Thoracic aorta (tissue), 2 donors: ENCODE measurements at places on chromosomes 6 and 20.

DNA sequence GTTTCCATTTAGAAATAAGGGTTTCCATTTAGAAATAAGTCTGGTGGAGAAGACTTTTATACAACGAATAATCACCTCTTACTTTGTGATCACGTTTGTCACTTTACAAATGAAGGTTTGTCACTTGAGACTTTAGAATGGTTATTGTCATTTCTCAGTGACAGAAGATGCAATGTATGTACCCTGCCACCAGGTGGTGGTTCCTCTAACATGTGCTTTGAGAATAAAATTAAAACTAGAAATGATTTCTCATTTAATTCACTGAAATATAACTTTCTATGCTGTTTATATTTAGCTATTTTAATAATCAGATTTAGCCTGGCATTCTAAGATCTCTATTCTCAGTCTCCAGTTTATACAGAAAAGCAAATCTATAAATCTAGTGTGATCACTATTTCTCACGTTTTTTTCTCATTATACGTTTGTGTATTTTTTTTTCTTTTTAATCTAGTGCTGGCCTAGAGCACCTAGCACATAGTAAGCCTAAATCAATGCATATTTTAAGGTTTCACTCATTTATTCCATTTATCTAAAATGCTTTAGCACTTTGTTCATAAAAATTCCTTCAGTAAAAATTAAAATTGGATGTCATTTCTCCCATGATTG lies 57.4 kb upstream of the TFAP2D start:
- DNase-seq: no peak

DNA sequence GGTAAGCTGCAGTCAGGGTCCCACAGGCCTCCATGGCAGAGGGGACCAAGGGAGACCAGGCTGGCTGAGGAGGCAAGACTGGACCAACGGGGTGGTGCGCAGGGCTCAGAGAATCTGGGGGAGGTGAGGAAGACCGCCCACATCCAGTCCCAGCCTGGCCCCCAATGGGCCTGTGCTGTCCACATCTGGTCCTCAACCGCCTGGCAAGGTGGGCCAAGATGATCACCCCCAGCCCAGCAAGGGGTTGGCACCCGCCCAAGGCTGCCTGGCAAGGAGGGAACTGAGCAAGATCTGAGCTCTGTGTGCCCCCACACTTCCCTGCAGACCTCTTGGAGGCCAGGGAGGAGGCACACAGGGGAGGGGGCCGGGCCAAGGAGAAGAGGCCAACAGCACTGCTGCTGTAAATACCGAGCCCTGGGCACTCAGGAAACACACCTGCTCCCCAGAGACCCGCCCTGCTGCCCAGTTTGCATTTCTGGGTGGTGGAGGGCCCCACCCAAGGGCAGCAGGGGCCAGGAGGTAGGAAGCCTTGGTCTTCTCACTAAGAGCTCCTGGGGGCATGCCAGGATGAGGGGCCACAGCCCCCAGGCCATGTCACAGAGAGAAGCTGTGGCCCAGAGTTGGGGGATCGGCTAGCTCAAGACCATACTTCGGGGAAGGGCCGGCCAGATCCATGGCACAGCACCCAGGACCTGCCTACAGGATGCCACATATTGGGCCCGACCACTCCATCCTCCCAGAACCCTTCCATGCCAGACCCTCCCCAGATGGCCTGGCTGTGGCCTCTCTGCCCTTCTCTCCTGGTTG lies 109.6 kb downstream of the ASXL1 start:
- DNase-seq: no peak

GRCh38 chr20:14832630-14833029 lies 495.2 kb upstream of the FLRT3 start:
- DNase-seq: no peak

DNA sequence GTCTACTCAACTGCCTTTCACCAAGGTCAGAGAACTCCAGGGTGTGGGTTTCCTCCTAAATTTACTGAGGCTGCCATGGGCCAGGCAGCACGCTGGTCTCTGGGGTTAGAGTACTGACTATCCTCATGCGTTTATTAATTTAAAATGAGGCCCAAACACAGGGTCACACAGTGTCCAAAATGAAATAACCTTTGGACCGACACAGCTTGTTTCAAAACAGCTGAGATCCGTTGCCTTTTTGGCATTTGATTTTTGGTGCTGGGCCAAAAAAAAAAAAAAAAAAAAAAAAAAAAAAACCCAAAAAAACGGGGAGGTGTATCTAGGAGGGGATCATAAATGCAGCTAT lies 14.6 kb upstream of the TOX2 start:
- no peak for DNase-seq

GRCh38 chr6:169075211-169075914 lies 178.3 kb downstream of the THBS2 start:
- no peak for DNase-seq

DNA sequence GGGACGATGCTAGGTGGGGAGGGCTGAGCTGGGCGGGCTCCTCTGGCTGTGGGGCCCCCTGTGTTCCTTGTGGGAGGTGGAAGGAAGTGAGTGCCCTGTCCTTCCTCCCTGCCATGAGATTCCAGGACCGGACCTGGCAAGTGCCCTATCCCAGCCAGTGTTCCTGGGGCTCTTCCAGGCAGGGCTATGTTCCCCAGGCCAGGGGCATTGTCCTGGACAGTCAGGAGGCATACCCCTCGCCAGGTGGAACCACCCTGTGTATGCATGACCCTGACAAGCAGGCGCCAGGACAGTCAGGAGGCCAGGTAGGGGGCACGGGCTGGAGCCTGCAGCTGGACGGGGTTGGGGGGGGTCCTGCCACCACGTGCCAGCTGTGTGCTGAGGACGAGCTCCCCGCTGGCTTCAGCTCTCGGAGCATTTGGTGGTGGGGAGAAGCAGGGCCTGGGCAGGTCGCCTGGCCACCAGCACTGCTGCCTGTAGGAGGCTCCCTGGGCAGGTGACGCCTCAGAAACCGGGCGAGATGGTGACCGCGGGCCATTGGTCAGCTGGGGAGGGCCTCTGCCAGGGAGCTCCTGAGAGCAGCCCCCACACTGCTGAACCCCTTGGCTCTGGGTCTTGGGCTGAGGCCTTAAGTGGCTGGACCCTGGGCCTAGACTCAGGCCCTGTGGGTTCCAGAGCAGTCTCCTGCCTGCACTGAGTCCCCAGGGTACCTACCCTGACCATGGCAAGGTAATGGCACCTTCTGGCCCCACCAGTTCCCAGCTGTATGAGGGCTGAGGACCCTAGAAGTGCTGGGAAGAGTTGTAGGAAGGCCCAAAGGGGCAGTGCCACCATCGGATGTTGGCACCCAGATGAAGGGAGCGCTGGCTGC lies 694 bp downstream of the SLC17A9 start:
- DNase-seq: no peak

DNA sequence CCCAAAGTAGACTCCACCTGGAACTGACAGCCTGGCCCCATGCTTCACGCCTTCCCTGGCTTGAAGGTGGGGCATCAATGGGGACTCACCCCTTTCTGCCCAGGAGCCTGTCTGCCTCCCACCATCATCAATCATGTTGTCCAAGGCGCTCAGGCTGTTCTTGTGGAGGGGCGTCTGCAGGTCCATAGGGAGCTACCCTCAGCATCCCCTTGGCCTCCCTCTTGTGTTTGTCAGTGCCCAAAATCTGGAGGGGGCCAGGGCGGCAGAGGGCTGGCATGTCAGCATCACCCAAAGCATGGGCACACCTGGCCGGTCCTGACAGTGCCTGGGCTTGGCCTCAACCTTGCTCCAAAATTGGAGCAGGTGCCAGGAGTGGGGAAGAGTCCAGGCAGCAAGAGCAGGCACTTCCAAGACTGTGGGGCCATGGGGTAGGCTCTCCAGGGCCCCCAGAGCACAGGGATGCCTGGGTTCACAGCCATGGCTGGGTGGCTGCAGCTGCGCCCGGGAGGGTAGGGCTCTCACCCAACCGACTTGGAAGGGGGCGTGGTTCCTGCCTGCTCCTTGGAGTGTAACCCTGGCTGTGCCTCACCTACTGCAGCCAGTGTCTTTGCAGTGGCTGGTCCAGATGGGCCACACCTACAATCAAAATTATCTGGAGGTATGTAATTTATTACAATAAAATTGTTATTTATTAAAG lies 903.4 kb downstream of the EYS start:
- no peak for DNase-seq

- DNase-seq: no peak
These were observed 337 bp downstream of the ESF1 start for GRCh38 chr20:13784271-13784892.

GRCh38 chr6:4021854-4022695 lies 56.9 kb downstream of the FAM217A start:
- no peak for DNase-seq

DNA sequence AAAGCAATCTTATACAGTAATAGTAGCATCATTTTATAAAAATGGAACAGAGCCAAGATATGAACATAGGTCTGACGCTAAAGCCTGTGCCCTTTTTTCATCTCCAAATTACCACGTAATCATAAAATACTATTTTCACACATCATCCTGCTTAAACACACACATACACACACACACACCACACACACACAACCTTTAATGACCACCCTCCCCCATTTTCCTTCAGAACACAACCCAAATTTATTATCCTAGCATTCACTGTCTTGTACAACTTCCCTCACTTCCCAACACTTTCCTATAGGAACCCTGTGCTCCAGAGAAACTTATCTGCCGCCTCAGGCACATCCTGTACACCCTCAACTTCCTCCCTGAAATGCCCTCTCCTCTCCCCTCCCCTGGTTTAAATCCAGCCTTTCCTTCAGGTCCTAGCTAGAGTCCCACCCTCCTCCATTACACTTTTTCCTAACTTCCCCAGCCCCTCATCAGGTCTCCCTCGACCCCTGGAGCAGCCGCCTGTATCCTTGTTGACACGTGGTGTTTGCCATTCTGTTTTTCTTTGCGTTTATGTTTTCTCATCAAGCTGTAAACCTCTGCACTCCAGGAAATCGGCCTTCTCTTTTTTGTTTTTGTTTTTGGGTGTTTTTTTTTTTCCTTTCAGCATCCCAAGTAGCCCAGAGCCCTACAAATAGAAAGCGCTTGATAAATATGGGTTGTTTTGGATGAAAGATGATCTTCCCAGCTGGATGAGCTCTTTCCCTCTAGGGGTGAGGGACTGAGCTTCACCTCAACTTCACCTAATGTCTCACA lies 968 bp upstream of the MMP24 start:
- DNase-seq: no peak

DNA sequence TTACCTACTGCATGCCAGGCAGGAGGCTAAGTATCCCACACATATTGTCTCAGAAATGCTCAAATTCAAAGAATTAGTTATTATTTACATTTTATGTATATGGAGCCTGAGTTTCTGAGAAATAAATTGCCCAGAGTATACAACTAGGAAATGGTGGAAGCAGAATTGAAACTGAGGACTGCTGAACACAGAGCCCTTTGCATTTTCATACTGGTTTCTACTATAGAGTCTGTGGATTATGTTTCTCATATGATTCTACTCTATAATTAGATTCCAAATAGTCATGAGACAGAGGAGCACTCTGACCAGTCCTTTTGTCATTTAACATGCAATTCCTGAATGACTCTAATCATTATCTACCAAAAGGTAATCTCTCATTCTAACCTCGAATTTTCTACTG lies 254.3 kb downstream of the LMBRD1 start:
- no peak for DNase-seq

DNA sequence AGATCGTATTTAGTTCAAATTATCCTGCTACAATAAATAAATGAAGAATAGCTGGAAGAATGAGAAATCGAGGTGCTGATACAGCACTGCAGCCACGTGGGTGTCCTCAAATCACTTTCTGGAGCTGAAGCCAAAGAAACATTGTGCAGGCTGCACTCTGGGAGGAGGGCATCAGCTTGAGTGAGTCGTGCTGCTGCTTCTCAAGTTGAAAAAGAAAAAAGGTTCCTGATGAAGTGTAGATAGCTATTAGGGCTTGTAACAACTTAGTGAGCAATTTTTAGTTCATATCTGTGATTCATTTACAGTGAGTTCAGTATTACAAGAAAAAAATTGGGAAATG lies 40.5 kb downstream of the DSE start:
- DNase-seq: peak; percentile 21

GRCh38 chr20:36499723-36500501 lies 41.4 kb upstream of the MYL9 start:
- DNase-seq: no peak

DNA sequence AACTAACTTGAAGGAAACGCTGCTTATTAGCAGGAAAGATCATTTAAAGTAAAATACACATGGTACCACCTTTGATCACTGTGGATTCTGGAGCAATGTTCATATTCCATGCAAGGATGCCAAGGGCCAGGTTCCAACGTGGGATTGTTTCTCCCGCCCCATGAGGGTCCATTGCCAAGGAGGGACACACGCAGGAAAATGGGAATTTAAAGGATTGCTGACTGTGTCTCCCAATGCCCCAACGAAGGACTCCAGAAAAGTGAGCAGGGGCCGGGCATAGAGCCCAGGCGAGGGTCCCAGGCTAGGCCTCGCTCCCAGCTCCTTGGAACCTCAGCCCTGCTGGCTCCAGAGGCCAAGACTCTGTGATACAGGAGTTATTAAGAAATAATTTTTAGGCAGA lies 111.2 kb downstream of the DACT2 start:
- no peak for DNase-seq

GRCh38 chr6:161242779-161243693 lies 30.8 kb downstream of the AGPAT4 start:
- no peak for DNase-seq

- DNase-seq: no peak
These were observed 10.7 kb downstream of the EZR start for GRCh38 chr6:158808442-158808833.

DNA sequence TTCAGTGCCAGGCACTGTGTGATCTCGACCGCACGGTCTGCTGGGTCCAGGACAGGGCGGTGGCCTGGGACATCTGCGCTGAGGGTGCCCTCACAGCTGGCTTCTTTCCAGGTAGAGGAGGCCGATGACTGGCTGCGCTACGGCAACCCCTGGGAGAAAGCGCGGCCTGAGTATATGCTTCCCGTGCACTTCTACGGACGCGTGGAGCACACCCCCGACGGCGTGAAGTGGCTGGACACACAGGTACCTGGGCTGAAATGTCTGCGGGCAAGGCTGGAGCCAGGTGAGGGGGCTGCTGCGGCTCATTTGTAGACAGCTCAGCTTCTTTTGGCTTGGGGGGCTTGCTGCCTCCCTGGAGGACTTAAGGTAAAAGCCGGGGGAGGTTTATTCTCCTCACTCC lies 26.6 kb downstream of the PYGB start:
- no peak for DNase-seq

- no peak for DNase-seq
These were observed 234.1 kb upstream of the PMEPA1 start for GRCh38 chr20:57943950-57944349.

DNA sequence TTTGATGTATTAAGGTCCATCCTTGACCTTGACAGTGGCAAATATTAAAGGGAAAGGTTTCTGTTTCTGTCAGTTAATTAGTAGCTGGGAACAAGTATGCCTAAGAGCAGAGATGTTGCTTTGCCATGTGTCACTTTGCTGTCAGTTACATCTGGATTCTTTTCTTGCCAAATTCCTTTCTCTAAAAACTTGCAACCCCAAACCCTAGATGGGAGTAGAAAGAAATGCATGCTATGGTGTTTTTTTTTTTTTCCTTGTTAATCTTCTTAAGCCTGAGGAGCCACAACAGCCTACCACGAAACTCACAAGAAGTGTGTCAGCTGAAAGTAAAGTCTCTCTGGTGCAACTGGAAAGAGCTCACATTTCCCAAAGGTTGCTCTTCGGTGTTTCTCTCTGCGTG lies 18.0 kb upstream of the CLDN20 start:
- no peak for DNase-seq

GRCh38 chr6:120230008-120230407 lies 880.4 kb upstream of the MAN1A1 start:
- no peak for DNase-seq
